ENCODE measurements at places on chromosomes 7 and 10.

DNA sequence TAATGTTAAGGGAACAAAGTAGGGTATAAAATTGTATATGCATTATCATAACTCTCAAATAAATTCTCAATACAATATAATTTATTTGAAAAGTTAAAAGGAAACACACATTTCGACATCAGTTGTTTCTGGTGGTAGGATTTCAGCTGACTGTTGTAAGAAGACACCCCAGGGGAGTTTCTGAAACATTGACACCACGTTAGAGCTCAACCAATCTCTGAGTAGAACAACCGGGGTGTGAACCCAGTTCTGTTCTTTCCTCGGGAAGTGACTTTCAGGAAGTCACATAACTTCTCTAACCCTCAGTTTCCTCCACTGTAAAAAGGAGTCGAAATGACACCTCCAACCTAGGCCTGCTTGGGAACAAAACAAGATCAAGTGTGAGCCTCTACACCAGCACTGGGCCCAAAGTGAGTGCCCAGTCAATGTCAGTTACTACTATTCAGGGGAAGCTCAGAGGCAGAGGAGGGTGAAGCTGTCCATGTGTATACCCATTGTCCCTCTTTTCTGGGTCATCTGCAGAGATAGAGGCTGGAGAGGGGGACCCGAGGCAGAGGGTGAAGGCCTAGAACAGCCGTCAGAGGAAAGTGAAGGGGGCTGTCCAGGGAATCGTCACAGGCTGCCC, 67.1 kb downstream of the AOAH start:
- no peak for DNase-seq

DNA sequence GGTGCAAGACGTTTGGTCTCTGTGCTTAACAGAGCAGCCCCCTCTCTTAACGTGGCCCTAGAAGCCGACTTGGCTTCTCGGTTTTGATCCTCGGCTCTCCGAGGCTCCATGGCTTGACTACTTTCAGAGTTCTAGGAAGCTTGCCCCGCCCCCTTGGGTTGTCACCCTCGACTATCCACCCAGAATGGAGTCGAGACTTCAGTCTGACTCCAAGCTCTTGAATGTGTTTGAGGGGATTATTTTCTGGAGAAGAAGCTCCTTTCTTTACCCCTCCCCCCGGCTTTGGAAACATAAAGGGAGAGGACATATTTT, 448 bp downstream of the SEC24C start:
- no peak for DNase-seq

DNA sequence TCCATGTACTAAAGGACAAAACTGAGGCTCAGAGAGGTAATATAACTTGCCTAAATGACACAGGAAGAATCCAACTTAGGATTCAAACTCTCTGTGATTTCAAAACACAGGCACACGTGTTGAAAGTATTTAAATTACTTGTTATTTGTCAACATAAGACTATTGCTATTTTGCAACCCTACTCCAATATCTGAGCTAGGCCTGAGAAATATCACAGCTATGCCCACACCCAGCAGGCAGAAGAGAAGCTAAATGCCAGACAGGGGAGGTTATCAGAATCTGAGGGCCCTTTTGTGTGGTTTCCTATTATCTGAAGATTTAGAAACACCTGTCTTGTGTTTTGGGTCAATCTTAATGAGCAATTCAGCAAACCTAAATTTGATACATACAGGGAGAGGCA, 204.3 kb downstream of the ANK3 start:
- DNase-seq, result no peak

DNA sequence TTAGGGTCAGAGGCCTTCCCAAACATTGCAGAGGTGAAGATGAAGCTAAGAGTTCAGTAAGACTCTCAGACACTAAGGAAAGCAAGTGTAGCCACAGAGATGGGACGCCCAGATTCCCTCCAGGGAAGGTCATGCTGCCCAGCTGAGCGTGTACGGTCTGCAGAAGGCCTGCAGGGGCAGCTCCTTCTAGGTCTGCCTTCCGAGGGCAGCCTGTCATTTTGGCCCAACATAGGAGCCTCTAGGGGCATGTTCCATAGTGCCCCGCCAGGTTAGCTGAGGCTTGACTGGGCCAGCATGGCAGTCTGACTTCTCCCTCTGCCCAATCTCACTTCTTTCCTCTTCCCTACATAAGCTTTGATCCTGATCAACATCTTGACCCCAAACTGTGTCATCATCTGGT, 130.7 kb downstream of the PIP4K2A start:
- no peak for DNase-seq

- DNase-seq, result peak; percentile 52
Measured at GRCh38 chr10:5684971-5685763, 529 bp downstream of the TASOR2 start.

GRCh38 chr7:17234030-17234397, 64.4 kb upstream of the AHR start:
- DNase-seq, result no peak

DNA sequence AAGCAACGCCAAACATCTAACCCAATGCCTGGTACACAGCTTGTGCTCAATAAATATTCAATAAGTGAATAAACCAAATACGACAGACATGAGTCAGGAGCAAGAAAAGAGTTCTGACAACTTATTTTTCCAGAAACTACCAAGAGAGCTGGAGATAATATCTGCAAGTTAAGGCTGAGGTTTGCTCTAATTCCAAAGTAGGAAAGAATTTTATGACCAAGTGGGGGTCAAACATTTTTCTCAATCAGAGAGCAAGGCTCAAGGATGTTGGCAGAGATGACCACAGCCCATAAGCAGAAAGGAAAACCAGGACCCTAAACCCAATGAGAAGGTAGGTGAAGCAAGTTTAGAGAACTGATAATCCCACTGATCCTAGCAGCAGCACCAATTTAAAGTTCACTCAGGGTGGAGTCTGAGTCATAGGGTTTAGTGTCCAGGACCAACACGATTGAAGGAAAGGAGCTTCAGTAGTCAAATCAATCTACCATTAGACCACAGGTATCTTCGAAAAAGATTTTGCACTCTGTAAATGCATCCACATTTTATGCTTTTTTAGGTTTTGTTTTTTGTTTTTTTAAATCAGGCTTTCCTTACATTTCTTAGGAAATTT, 49.3 kb upstream of the KCNIP2 start:
- DNase-seq, result no peak

DNA sequence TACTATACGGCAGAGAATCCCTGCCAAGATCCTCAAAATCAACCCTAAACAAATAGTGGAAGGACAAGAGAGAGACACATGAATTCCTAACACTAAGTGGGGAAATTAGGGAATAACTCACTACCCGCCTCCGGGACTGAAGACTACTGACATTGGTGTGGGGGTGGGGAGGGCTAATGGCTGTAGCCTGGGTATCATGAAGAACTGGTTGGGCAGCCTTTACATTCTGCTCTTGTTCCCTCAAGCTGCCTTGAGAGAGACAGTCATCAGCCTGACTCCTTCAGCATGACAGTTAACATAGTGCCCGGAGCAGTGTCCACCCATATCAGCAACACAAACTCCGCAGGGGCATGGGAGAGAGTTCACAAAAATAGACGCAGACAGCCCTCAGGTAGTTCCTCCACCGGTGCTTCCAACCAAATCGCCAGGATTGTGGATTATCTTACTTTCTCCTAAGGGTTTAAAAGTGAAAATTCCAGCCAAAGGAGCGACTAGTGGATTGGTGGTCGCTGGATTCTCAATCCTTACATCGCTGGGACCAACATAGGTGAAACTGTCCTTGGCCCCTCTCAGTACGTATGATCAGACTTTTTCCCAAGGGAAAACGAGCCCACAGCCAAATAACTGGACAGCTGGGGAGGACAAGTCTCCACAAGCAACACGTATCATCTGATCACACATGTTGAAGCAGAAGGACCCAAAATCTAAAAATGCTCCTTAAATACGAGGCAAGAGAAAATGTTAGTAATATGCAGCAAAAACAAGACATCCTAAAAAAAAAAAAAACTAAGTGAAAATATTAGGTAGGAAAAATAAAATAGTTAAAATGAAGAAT, 22.6 kb downstream of the TMEM254 start:
- no peak for DNase-seq

- DNase-seq, result no peak
Measured at GRCh38 chr10:99631496-99631895, 11.3 kb upstream of the SLC25A28 start.

GRCh38 chr7:90262438-90262837, 17.5 kb downstream of the CFAP69 start:
- no peak for DNase-seq

DNA sequence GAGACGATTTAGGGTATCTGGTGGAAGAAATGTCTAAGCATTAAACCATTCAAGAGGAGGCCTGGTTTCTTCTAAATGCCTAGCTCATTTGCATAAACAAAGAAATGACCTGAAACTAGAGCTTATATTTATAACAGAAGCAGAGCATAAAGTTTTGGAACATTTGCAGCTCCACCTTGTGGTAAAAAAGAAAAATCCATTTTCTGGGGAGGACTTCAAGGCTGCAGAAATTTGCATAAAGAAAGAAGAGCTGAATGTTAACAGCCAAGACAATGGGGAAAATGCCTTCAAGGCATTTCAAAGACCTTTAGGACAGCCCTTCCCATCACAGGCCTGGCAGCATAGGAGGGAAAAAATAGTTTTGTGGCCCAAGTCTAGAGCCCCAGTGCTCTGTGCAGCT, 362.0 kb downstream of the ZNF248 start:
- DNase-seq, result peak; percentile 18

DNA sequence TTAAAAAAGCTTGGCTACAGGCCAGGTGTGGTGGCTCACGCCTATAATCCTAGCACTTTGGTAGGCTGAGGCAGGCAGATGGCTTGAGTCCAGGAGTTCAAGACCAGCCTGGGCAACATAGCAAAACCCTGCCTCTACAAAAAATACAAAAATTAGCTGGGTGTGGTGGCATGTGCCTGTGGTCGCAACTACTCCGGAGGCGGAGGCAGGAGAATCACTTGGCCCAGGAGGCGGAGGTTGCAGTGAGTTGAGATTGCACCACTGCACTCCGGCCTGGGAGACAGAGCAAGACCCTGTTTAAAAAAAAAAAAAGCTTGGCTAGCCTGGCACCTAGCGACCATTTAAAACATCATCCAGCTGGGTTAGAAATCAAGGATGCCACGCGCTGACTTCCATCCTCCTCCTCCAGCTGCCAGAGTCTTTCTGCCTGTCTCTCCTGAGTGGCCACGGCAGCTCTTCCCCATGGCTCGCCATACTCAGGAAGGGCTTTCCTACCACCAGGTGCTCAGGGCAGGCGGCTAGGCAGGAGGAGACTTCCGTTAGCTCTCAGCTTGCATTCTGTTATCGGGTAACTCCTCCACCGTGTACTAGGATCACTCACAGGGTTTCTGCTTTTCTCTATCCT, 45.0 kb downstream of the DENND2A start:
- DNase-seq, result no peak

DNA sequence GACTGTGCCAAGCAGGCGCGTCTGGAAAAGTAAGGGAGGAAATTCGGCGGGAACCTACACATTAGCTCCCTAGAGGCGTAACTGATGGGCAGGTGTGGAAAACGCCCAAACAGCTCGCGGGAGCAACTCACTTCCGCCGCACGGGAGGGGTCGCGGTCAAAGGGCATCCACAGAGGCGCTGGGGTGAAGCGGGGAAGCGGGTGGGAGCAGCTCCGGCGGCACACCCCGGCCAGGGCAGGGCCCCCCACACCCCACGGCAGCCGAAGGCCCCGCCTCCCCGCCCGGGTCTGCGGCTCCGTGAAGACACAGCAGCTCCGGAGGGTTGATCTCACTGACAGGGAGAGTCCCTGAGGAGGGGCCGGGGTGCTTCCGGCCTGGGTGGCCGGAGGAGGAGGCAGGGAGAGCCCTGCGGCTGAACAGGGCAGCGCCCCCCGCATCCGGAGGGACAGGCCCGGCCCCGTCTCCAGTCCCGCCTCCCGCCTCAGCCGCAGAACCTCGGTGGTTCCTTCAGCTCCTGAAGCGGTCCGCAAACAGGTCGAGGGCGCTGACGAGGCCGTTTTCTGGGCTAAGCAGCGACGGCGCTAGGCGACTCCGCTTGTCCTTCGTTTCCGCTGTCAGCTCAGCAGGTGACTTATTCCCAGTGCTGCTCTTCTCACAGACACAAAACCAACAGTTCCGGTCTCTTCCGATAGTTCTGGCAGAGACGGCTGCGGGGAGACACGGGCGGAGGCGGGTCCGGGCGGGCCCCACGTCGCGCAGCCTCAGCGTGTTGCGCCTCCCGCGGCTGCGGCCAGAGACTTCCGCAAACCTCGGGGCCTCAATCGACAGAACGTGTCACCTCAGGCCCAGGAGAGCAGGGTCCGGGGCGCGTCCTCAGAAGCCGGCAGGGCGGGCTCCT, 276.1 kb downstream of the DNAJB6 start:
- no peak for DNase-seq

- DNase-seq, result no peak
Measured at GRCh38 chr7:74306730-74307469, 17.7 kb downstream of the CLIP2 start.

DNA sequence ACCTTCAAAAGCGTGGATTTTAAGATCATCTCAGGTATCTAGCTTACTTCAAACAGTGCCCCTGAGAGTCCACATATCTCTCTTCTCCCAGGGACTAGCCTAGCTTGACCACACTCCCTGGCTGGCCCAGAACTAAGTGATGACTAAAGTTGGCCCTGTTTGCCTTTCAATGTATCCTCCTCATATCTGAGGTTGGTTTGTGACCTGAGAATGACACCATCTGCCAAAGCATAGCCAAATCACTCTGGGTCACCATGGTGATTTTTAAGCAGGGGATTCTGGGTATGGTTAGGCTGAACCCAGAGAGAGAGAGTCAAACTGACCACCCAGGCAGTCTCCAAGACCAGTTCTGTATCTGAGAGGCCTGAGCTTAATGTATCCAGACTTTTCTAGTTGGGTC, 16.2 kb downstream of the CNNM1 start:
- DNase-seq, result no peak

DNA sequence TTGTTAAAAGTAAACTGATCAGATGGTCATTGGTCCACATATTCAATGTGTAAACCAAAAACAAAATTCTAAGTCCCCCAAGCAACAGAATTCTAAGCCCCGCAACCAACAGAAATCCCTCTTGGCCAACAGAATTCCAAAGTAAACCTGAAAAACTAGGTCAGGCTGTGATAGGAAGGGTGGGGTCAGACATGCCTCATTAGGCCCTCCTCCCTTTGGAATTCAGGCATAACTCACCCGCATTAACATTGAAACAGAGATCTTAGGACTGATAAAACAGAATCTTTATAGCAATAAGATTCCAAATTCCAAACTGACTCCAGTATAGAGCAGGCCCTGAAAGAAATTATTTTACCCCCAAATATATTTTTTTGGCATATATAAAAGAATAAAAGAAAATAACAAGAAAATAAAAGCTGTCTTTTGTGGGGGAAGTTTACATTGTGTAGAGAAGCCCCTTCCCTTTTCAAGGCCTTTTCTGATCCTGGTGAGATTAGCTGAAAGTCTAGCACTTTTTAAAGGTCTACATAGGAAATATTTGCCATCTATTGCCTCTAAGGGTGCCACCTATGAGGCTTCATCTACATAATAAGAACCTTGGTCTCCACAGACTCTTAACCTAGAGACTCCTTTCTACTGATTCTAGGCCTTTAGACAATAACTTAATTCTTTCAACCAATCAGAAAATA, 30.5 kb downstream of the GNAT3 start:
- DNase-seq, result peak; percentile 28

- DNase-seq, result no peak
Measured at GRCh38 chr7:5590596-5591277, 167.1 kb upstream of the TNRC18 start.

- DNase-seq, result no peak
Measured at GRCh38 chr7:117230276-117231046, 92.4 kb downstream of the WNT2 start.

- no peak for DNase-seq
Measured at GRCh38 chr10:14349081-14349480, 18.4 kb upstream of the FRMD4A start.

Data from NT2/D1 (cell line).